ENCODE measurements at places on chromosomes 1 and 21.

- DNase-seq, result no peak
Measured at GRCh38 chr1:165890684-165891083, 63.3 kb downstream of the UCK2 start.

- DNase-seq, result peak; percentile 38
Measured at GRCh38 chr1:54290506-54291184, 90.7 kb downstream of the MRPL37 start.

DNA sequence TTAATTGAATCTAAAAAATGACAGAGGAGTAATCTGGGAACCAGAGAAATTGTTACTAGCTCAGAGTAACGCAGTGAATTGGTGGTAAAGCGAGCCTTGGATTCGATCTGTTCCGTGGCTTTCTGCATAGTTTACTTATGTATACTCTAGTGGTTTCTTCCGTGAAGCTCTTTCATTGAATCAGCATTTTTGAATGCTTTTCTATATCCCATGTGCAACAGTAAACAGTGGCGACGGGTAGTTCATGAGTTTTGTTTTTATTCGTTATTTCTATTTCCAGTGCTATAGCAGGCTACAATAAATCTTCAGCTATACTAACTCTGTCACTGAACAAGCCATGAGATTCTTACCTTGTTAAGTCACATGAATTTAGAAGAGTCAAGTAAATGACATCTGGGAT lies 14.5 kb upstream of the MAP3K7CL start:
- DNase-seq, result no peak

DNA sequence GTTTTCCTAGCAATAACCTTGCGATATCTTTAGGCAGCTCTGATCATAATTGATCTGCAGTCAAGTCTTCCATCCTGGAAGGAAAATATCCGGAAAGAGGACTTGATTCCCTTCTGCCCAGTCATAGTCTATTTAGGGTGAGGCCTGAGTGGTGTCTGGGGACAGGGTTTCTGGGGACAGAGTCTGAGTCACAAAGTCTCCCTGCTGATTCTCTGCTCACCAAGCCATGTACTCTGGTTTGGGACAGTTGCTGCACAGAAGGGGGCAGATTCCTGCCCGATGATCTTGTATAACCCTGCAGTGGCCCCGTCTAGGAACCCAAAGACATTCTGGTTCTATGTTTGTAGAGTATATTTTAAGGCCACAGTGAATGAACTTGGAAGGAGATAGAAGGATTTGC lies 178.8 kb downstream of the KCNJ6 start:
- DNase-seq, result no peak

GRCh38 chr21:37710546-37711285 lies 205.5 kb downstream of the KCNJ6 start:
- no peak for DNase-seq

GRCh38 chr21:45769294-45769693 lies 125.8 kb downstream of the PCBP3 start:
- no peak for DNase-seq

DNA sequence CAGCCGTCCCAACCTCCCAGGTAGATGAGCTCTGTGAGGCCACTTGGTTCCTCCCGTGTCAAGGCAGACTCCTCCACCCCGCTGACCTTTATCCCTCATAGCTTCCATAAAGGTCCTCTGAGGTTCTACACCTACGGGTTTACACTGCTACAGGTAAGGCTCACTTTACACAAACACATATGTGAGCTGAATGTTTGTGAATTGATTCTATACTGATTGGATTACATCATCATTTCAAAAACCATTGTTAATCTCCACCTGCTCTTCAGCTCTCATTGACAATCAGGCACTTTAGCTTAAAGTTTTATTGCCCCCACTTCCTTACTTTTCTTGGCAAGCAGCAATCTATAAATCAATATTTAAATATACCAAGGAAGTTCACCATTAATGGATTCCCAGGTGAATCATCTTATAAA lies 12.8 kb upstream of the RGS16 start:
- DNase-seq, result no peak

- DNase-seq, result peak; percentile 53
Measured at GRCh38 chr1:27416387-27417111, 24.1 kb downstream of the GPR3 start.

DNA sequence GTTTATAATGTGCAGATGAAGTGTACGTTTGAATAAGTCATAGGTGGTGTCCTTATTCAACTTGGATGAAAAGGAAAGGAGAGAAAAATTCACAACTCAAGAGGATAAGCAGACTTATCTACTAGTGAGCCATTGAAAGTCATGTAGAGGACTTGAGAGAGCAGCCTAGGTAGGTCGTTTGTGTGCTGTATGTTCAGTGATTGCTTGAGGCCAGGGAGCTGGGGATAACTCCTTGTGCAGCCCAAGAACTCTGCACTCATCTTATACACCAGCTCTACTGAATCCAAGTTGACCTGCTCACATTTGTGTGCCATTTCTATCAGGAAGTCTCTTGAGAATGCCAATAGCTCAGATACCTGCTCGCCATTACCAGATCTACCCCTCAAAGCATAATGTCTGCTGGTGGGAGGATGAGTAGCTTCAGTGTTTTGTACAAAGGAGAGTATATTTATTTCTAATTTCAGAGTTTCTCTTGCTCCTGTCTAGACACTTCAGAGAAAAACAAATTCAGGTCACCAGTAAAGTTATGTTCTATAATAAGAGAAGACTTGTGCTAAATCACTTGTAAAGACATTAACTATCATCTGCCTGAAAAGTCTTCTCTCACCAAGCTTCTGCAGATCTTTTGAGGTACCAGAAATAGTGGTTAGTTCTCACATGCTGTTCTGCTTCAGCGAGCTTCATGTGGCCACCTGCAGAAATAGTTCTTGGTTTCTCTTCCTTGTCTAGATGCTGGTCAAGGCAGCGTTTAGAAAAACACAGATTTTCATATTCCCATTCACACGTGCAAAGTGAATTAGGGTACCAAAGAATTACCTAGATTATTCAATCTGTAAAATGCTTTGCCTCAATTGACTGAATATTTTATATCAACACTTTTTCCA lies 10.8 kb downstream of the S1PR1 start:
- no peak for DNase-seq

GRCh38 chr1:216314379-216315095 lies 108.7 kb downstream of the USH2A start:
- DNase-seq, result no peak

- peak; percentile 22 for DNase-seq
Measured at GRCh38 chr1:23019863-23020625, 776 bp downstream of the KDM1A start.

DNA sequence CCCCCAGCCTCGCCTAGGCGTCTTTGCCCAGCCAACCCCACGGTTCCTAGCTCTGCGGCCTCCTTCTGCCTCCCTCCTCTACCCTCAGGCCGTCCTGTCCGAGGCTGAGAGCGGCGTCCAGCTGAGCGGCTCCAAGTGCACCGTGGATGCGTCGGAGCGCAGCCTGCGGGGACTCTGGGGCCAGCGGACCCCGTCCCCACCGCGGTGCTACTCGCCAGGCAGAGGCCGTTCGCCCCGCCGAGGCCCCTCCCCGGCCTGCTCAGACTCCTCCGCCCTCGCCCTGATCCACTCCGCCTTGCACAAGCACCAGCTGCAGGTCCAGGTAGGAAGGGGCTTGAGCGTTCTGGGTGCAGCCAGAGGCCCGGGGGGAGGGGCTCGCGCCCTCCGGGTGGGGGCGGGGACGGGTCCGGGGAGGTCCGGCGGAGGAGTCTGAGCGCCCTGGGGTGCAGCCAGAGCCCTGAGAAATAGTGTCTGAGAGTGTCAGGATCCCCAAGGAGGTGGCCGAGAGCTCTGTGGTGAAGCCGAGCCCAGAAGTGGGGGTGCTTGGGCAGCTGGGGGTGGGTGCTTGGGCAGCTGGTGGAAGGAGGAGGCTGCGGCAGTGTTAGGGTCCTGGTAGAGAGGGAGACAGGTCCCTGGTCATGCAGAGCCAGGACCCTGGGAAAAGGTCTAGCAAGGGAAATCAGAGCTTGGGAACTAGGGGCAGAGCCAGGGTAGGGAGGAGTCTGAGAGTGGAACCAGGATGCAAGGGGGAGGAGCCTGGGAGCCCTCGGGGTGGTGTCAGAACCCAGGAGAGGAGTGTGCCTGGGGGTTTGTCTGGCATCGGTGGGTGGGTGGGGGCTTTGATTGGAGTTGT lies 3.2 kb upstream of the NBPF3 start:
- DNase-seq, result no peak

DNA sequence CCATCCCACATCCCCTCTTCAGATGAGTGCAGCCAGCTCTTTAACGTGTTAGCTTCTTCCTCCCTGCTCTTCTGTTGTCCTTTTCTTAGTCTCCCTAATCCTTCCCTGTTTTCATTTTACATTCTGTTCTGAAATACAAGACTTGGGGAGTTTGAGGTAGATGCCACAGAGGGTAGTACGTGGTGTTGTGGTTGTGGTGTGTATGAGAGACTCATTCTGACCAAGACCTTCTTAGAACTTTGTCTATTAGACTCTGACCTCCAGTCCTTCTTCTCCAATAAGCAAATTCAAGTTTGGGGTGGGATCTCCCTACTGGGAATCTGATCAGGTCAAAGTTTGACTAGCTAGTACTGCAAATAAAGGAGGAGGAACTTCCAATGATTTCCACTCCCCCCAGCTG lies 39.5 kb downstream of the CACNA1E start:
- DNase-seq, result no peak

- no peak for DNase-seq
Measured at GRCh38 chr1:8822373-8823294, 5.2 kb upstream of the RERE start.

DNA sequence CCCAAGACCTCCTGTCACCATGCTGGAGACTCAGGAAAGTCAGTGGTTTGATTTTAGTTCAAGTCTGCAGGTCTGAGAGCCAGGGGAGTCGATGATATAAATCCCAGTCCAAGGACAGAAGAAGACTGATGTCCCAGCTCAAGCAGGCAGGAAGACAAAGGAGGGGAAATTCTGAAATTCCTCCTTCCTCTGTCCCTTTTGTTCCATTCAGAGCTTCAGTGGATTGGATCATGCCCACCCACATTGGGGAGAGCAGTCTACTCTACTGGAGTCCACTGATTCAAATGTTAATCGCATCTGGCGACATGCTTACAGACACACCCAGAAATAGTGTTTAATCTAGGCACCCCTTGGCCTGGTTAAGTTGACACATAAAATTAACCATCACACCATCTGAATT lies 7.2 kb upstream of the ADAMTS1 start:
- no peak for DNase-seq

DNA sequence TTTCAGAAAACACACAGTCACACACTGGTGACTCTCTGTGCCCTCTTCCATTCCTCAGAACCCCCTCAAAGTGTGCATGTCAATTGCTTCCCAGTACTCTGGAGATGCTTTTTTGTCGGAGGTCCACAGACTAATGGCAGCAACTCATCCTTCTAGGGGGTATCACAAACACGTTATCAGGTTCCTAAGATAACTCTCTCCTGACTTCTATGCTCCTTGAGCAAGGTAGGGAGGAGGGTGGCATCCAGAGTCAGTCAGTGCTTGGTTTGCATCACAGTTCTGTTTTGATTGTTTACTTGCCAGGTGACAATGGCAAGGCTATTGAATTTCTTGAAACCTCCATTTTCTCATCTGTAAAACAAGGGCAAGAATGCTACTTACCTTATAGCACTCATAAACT lies 39.4 kb upstream of the DYNLT5 start:
- DNase-seq, result no peak

GRCh38 chr1:46653405-46653958 lies 14.7 kb downstream of the ATPAF1 start:
- no peak for DNase-seq

- no peak for DNase-seq
Measured at GRCh38 chr1:220235462-220235861, 36.8 kb downstream of the RAB3GAP2 start.

GRCh38 chr1:2633936-2634491 lies 1.2 kb upstream of the MMEL1 start:
- no peak for DNase-seq

DNA sequence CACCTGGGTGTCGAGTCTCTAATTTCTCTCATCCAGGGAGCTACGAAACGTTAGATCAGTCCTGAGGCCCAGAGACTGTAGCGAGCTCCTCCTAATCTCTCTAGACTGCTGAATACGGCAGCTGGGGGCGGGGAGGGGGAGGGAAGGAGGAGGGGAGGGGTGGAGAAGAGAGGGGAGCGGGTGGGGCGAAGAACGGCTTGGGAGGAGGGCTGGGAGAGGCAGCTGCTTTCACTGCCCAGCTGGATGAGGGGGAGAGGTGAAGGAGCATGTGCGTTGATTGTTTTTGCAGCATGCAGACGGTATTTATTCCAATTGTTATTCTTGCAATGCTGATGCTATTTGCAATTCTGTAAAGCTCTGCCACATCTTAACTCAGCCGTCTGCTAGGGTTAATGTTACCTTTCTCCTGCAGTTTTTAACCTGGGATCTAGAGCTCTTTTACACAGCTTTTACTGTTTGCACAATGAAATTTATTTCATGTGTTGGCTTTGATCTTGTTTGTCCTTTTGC lies 790 bp downstream of the DNAJC6 start:
- no peak for DNase-seq

GRCh38 chr1:42765832-42766740 lies 742 bp downstream of the P3H1 start:
- DNase-seq, result peak; percentile 55

- no peak for DNase-seq
Measured at GRCh38 chr1:210246447-210246846, 13.9 kb downstream of the SERTAD4 start.

DNA sequence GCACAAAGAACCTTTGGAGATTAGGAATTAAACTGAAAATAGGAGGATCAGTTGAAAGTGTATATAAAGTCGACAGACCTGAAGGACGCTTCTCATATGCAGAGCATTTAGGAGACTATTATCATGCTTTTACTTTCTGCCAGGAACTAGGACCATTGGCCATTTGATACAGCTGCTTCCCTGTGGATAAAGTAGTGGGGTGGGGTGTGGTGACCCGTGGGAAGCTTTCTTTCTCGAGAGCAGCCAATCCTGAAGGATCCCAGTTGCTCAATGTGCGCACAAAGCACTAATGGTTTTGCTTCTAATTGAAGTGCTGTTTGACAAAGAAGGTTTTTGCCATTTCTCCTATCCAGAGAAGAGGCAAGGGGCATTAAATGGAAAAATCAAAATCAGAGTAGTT lies 14.9 kb upstream of the CD55 start:
- DNase-seq, result no peak

DNA sequence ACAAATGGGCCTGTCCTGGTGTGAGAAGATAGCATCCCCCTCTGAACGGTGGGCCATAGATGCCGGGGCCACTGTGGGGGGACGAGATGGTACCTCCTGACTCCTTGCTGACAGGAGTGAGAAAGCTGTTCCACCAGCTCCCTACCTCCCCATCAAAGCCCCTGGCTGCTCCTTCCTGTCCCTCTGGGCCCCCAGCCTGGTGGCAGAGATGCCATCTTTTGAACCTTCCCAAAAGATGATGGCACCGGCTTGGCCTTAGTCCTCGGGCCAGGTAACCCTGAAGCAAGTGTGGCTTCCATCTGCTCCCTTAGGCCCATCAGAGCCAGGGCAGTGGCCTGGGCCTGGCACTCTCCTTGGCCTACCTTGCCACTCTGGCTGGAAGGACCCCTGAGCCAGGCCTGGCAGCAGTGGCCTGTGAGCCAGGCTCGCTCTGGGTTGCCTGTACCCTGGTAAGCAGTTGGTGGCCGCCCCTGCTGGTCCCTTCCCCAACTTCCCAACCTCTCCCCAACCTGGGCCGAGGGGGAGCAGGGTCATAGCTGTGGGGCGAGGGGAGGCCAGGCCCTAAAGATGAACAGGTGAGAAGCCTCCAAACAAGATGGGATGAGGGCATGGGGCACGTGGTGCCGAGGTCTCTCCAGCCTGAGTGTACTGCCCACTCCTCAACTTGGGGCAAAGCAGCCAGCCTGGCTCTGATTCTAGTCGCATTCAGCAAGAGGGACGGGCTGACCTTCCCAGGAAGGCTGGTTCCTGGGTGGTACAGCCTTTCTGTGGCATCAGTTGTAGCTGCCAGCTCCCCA lies 34.7 kb downstream of the ZBTB17 start:
- no peak for DNase-seq

All from CD8-positive, alpha-beta T cell (primary cell).